ENCODE measurements at places on chromosomes 13 and 19.

GRCh38 chr19:47661161-47661560 is 52.1 kb upstream of the EHD2 start:
- no peak for DNase-seq

GRCh38 chr19:4368128-4368820 is 24.9 kb downstream of the MPND start:
- no peak for DNase-seq

DNA sequence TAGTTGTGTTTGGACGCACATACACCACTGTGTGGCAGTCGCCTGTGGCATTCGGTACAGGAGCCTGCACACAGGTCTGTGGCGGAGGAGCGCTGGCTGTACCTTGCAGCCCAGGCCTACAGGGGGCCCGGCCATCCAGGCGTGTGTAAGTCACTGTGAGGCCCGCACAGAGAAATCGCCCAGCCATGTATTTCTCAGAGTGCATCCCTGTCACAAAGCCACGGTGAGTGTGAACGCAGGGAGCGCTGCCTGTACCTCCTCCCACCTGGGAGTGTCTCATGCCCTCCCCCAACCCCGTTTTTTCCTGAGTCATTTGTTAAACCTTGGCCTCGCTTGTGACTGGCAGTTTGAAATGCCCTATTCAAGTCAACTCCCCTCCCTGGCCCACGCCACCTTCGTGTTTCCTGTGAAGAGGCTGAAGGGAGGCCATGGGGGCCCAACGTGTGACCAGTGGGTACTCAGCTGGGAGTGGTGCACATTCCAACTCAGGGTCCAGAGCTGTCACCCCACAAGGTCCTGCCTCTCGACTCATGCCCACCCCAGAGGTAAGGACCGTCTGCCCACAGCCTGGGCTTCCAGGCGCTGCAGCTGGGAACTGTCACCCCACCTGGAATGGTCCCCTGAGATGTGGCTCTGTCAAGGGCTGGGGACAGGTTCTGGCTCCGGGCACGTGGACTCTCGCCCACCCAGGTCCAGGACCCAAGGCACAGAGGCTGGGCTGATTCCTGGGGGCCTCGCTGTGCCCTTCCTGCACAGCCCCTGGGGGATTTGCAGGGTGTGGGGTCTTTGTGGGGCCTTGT is 11.6 kb upstream of the RASA3 start:
- DNase-seq, result no peak

- DNase-seq, result peak; percentile 71
These were observed 851 bp downstream of the ZNF320 start for GRCh38 chr19:52896431-52897137.

- no peak for DNase-seq
These were observed 2.4 kb upstream of the CHERP start for GRCh38 chr19:16544473-16545231.

GRCh38 chr19:20186174-20186573 is 19.2 kb downstream of the ZNF486 start:
- DNase-seq, result no peak

DNA sequence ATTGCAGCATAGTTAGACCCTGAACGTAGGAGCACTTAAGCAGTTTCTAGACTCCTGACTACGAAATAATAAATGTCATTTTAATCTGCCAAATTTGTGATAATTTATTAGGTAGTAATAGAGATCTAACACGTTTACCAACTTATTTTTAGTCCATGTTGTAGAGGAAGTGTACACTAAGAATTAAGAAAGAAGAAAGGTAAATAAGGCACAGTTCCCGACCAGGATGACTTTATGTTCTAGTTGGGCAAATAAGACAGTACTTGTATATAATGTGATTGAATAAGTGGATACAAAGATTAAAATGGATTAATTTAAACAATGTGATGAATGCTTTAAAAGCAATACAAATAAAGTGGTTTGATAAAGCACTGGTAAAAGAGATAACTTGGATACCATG is 1306.2 kb upstream of the PCDH20 start:
- no peak for DNase-seq

GRCh38 chr13:31951215-31951678 is 80.3 kb upstream of the FRY start:
- DNase-seq, result peak; percentile 54
